ENCODE measurements at places on chromosomes 7 and 10. TPM values are rescaled to one million over a fixed set of nuclear protein-coding genes. Genes with fewer than 3 reads are reported as not detected.

AKR1C8 gene
- total RNA-seq = not detected

DNA sequence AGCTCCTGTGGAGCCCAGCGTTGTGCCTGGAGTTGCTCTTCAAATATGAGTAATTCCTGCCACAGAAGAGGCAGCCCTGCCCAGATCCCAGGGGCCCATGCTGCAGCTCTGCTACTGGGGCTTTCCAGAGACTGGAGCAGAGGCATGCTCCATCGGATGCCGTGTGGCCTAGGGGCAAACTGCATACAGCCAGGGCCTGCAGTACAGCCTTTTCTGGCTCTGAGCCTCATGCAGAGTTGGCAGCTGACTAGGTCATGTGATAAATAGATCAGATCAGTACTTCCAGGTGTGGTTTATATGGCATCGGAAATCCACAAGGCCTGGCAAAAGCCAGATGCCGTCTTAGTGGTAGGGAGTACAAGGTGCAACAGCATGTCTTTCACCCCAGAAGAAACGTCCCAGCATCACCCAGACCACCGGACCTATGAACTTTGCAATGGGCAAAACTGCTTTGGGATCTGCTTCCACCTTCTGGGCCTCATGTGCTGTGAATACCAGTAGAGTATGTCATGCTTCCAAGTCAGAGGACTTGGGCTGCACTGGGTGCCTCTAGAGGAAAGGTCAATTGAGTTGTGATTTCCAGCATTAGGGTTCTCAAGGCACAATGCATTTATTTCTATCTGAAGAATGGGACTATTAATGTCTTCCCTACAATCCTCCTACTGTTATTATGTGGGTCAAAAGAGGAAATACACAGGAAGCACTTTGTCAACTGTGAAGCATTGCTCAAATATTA is 250.7 kb upstream of the ZNF32 start:
- no peak for DNase-seq

- DNase-seq = peak; percentile 67
Observed at GRCh38 chr10:60363187-60363586, 26.5 kb downstream of the ANK3 start.

DNA sequence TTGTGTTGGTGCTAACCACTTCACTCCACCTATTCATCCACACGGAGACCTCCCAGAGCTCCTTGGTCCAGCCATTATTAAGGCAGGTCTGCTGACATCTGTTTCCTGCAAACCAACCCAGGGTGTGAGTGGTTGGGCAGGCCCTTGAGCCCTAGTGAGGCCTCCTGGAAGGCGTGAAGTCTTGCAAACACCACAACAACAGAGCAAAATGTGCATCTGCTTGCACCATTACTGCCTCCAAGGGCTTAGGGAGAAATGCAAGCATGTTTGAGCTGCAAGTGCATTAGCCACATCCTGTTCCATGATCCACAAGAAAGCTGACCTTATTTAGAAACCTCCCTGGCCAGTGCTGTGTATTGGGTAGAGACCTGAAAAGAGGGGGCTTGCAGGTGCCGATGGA is 325.5 kb downstream of the GRID1 start:
- DNase-seq = no peak

DNA sequence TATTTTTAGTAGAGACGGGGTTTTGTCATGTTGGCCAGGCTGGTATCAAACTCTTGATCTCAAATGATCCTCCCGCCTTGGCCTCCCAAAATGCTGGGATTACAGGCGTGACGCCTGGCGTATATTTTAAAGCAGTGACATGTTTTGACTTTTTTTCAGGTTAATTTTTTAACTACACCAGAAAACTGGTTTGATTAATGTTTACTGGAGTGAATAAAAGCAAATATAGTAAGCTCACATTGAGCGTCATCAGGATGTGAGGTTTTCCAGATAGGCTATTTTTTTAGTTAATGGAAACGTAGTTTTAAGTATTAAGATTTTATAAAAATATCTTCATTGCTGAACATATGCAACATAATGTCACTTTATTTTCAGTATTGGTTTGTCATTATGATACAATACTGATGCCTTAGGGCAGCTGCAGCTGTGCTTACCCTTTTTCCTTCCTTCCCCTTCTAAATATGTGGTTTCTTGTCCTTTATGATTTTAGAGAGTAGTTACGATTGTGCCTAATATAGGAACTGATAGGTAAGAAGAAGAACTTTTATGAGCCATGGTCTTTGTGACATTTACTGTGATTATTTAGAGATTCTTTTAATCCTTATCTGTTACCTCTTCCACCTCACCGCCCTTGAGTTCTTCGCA is 37.3 kb downstream of the TMEM60 start:
- no peak for DNase-seq

DNA sequence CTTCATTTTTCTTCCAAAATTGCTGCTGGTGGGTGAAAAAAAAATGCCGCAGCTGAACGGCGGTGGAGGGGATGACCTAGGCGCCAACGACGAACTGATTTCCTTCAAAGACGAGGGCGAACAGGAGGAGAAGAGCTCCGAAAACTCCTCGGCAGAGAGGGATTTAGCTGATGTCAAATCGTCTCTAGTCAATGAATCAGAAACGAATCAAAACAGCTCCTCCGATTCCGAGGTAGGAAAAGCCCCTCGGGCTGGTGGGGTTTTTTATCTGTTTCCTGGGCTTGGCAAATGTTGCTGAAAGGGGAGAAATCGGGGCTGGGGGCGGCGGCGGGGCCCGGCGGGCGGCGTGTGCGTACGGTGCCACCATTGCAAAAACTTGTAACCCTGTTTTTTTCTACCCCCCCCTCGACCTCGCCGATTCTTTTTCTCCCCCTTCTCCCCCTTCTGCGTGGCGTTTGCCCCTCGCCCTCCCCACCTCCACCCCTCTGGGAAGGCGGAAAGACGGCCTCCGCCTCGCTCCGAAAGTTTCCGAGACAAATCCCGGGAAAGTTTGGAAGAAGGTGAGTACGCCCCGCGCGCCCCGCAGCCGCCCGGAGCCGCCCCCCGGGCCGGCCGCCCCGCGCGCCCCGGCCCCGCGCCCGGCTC is 789 bp downstream of the TCF7L2 start:
- DNase-seq = peak; percentile 40

APBB1IP gene
- total RNA-seq = not detected

GRCh38 chr10:69048103-69048502 is 39.8 kb upstream of the SRGN start:
- DNase-seq = peak; percentile 95

GRCh38 chr7:38748056-38748610 is 117.0 kb upstream of the AMPH start:
- DNase-seq = peak; percentile 20

LRRC61 gene
- total RNA-seq = not detected

DNA sequence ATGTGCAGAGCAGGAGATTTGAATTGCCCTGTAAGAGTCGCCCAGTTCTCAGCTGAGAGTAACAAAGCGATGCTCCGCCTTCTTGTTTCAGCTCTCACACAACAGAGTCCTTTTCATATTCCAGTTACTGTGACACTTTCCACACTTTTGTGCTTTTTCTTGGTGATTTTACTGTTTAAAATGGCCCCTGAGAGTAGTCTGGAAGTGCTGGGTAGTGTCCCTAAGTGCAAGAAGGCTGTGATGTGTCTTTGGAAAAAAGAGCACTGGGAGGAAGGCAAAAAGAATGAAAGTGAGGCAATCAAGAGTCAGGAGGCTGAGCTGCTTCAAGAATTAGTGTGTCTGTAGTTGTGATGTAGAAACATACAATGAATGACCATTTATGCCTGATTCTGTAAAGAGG is 201.2 kb upstream of the SEMA3E start:
- no peak for DNase-seq

GRCh38 chr10:52284416-52285013 is 29.6 kb upstream of the DKK1 start:
- no peak for DNase-seq

COL26A1 gene
- not detected for total RNA-seq

TMEM229A gene
- total RNA-seq = not detected

All from LHCN-M2 (cell line).